ENCODE measurements at places on chromosomes 3 and 15.

GRCh38 chr15:88776646-88777045 is 26.6 kb upstream of the ACAN start:
- DNase-seq, result no peak

GRCh38 chr3:34675383-34676120 is 877.1 kb downstream of the PDCD6IP start:
- no peak for DNase-seq

DNA sequence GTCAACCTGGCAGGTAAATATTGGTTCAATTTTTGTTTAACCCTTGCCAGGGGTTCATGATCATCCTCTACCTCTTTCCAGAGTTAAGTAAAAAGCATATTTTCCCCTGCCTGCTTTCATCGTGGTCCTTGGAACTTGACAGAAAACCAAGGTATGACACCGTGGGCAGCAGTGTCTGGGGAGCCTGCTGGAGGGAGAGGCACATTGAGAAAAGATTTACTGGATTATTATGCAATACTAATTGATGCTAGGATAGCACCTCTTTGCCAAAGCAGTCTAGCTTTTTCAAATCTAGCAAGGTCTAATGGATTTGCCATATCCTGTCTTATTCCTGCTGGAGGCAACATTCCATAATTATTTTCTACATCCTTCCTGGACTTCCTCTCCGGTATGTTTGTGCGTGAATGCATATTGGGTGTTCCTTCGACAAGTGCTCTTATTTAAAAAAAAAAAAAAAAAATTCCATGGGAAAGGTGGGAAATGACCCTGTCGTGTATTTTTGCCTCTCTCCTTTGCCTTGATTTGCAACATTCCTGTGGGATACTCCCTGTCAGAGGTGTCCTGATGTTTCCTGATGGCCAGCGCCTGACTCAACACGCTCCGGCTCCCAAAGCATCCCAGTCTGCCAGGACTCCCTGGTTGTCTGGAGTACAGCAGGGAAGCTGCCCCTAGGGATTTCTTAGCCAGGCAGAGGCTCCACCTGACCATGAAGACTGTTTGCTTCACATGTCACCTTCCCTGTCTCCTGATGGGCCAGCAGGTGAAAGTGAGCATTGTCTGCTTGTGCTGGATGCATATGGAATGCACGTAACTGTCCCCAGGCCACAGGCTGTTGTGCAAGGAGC is 6.3 kb downstream of the BHLHE40 start:
- DNase-seq, result no peak

GRCh38 chr3:141877911-141878310 is 1.5 kb downstream of the ATP1B3 start:
- DNase-seq, result no peak

GRCh38 chr15:62087671-62088352 is 21.0 kb downstream of the C2CD4A start:
- no peak for DNase-seq

DNA sequence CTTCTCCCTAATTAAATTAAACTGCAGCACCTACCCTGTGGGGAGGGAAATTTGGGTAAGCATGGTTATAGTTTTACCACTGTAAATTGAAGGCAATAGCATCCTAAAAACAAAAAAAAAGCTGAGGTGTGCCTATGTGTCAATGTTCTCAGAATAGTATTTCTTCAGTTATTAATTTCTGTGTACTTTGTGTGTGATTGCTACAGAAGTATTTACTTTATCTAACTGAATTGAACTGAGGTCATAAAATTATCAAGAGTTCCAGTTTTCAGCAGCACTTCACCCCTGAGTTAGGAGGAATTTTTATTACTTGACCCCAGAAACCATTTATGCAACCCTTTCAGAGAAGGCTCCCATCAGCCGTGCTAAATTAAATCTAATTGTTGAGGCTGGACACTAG is 333.6 kb upstream of the ALCAM start:
- no peak for DNase-seq

- DNase-seq, result no peak
Observed at GRCh38 chr3:54374214-54374852, 252.0 kb downstream of the CACNA2D3 start.

DNA sequence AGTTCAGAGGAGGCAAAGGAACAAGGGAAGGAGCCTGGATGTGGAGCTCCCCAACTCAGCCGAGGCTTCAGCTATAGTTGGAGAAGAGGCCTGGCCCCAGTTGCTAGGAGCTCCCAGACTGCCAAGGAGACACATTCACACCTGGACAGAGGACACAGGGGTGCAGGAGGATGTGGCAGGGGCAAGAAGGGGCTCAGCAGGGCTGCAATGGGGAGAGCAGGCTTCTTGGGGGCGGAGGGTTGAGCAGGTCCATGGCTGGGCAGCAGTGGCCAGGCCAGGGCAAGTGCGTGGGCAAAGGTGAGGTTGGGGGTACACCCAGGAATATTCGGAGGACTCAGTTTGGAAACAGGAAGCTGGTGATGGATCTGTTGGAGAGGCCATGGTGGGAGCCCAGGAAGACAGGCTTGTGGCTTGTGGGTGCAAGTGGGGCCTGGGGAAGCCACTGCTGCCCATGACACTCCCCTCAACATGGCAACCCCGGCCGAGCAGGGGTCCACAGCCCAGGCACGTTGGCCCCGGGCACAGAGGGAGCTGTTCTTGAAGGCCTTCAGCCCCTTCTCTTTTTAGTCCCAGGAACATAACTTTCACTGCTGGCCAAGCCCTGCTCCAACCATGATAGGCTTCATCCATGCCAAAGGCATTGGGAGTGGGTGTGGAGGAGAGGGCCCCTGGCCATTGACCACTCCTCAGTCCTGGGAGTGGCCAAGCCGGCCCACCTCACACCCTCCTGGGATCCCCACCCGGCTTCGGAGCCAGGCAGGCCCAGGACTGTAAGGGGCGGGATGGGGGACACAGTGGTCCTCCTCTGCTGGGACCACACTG is 33.3 kb downstream of the TSPAN3 start:
- no peak for DNase-seq

- no peak for DNase-seq
Observed at GRCh38 chr3:150372320-150372719, 35.8 kb upstream of the TSC22D2 start.

GRCh38 chr3:117217355-117217754 is 507.8 kb downstream of the TUSC7 start:
- no peak for DNase-seq

GRCh38 chr3:184227481-184227935 is 1.9 kb upstream of the VWA5B2 start:
- DNase-seq, result no peak

Measured in stimulated activated CD8-positive, alpha-beta memory T cell treated with anti-CD3 and anti-CD28 coated beads, Interleukin-7, amount 100 ng/mL, for 1 hour (primary cell).